Mesangial cell (primary cell): ENCODE measurements at places on chromosomes 11 and 22. TPM values are rescaled to one million over a fixed set of nuclear protein-coding genes. Genes with fewer than 3 reads are reported as not detected.

The RHOG gene
- total RNA-seq = 49.6 and 55.6 TPM in 2 replicates

The RASGRP2 gene
- total RNA-seq = 1.3 TPM in 1 of 2 replicates, not detected in the other

The PLEKHA7 gene
- 12.4 and 12.7 TPM in 2 replicates for total RNA-seq

The LYVE1 gene
- total RNA-seq = not detected in 2 replicates

The OR8D4 gene
- total RNA-seq = not detected in 2 replicates

The OR51T1 gene
- 0.13 TPM in 1 of 2 replicates, not detected in the other for total RNA-seq

The SHANK2 gene
- 6.5 and 35.9 TPM in 2 replicates for total RNA-seq

The MFRP gene
- total RNA-seq = not detected in 2 replicates

The OR51B2 gene
- total RNA-seq = not detected in 2 replicates

The IFITM10 gene
- total RNA-seq = 2.9 TPM in 1 of 2 replicates, not detected in the other

The SLC22A12 gene
- not detected in 2 replicates for total RNA-seq

The KCNK4 gene
- total RNA-seq = not detected in 2 replicates

The LRRC74B gene
- total RNA-seq = not detected in 2 replicates

The CELSR1 gene
- 58.8 and 87.7 TPM in 2 replicates for total RNA-seq

The GCAT gene
- total RNA-seq = 23.1 and 32.8 TPM in 2 replicates

The SLC22A6 gene
- not detected in 2 replicates for total RNA-seq

The PARVB gene
- 67.3 and 86.0 TPM in 2 replicates for total RNA-seq

The RIC3 gene
- 0.38 TPM in 1 of 2 replicates, not detected in the other for total RNA-seq

The TRIM6 gene
- total RNA-seq = 5.1 and 6.1 TPM in 2 replicates

The PIWIL4 gene
- 0.16 and 1.6 TPM in 2 replicates for total RNA-seq

The LRRC32 gene
- total RNA-seq = 2.4 and 43.4 TPM in 2 replicates

The UBQLNL gene
- total RNA-seq = 0.25 TPM in 1 of 2 replicates, not detected in the other

The EMID1 gene
- total RNA-seq = 1.3 and 4.2 TPM in 2 replicates

The OR51E1 gene
- total RNA-seq = not detected in 2 replicates

The OR8B2 gene
- total RNA-seq = not detected in 2 replicates
